ENCODE measurements at places on chromosomes 12 and 14. TPM values are rescaled to one million over a fixed set of nuclear protein-coding genes. Genes with fewer than 3 reads are reported as not detected.

GRCh38 chr12:124544311-124544970 is 23.0 kb downstream of the NCOR2 start:
- DNase-seq: no peak

The CCDC198 gene
- 0.32 TPM for polyA plus RNA-seq

GRCh38 chr12:78878459-78878858 is 13.9 kb downstream of the SYT1 start:
- no peak for DNase-seq

GRCh38 chr14:89615421-89615820 is 198.4 kb upstream of the FOXN3 start:
- DNase-seq: no peak

- no peak for DNase-seq
These were observed 20.0 kb downstream of the RHOJ start for GRCh38 chr14:63224196-63224595.
